ENCODE measurements at places on chromosomes 6 and 20.

DNA sequence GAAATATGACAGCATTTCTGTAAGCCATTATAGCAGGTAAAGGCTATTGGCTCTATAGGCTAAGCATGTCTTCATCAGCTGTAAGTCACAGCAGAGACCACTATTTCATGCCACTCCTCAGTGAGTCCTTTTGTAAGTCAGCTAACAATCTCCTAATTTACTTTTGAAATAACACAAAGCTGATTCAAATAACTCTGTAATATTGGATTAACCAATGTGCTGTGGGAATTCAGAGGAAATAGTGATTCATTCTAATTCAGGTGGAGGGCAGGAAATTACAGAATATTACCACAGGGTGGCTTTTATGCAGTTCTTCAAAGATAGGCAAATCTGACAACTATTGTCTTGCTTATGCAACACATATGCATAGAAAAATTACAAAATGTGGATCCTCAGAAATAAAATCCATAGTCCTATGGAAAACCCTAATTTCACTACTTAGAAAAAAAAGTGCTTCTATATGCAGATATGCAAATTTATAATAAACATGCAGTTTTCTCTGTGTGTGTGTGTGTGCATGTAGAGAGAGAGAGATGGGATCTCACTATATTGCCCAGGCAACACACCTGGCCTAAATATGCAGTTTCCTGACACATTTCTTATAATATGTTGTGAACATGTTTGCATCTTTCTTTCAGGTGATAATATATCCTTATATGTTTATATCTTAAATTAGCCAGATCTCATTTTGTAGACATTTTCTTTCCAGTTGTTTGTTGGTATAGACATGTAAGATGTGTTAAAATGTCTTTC lies 4.8 kb upstream of the SMIM28 start:
- DNase-seq, result no peak

GRCh38 chr20:24895431-24895830 lies 53.6 kb upstream of the CST7 start:
- no peak for DNase-seq

- no peak for DNase-seq
Measured at GRCh38 chr6:147040121-147040910, 163.9 kb upstream of the STXBP5 start.

DNA sequence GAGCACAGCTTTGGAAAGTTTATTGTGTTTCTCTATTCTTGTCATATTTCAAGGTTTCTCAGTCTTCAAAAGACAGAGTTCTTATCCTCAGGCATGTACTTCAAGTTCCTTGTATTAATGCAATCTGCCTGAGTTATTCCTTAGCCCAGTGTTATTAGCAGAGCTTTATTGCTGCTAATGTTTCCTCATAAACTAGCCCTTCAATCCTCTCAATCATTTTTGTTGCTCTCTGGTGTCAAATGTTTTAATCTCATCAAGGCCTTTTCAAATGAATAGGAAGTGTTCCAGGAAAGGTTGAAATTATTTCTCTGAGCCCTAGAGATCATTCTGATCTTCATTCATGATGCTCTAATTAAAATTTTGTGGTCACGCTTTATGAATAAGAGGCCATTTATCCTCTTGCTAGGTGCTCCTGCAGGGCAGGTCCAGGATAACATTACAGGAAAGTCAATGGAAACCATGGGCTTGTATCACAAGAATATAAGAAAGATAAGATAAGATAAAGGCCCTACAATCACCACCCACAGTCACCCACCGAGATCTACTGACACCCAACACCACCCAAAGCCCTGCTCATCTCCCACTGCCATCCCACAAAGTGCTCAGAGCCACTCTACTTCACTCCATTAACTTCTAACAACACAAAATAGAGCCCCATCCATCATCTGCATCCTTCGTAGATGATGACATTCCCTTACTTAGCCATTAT lies 125.9 kb downstream of the COL9A1 start:
- DNase-seq, result no peak

DNA sequence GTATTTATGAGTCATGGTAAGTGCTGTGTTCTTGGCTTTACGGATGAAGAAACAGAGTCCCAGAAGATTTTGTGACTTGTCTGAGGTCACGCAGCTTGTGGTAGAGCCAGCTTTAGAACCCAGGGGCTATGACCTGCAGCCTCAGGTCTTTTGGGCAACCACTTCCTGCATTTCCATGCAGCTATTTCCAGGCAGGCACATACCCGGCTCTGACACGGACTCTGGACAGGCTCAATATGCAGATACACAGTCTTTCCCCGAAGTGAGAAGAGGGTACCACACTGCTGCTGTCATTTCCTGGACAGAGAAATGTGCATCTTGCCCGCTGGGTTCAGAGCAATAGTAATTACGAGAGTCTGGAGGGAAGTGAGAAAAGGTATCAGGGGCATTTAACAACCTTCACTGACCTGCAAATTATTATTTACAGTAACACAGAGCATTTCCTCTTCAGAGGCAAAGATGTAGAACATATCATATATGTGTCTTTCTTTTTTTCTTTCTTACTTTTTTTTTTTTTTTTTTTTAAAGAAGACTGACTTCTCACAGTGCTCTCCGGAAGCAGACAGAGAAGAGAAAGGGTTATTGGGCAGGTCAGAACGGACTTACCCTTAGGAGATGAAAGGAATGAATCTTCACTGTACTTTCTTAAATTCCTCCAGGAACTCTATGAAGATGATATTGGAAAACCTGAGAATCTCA lies 185.1 kb downstream of the CLIC5 start:
- DNase-seq, result no peak
